Left ventricle myocardium inferior (tissue), 1 donor: ENCODE measurements at places on chromosomes 13 and 19.

- DNase-seq: no peak
Observed at GRCh38 chr13:114144606-114145244, 12.3 kb upstream of the RASA3 start.

DNA sequence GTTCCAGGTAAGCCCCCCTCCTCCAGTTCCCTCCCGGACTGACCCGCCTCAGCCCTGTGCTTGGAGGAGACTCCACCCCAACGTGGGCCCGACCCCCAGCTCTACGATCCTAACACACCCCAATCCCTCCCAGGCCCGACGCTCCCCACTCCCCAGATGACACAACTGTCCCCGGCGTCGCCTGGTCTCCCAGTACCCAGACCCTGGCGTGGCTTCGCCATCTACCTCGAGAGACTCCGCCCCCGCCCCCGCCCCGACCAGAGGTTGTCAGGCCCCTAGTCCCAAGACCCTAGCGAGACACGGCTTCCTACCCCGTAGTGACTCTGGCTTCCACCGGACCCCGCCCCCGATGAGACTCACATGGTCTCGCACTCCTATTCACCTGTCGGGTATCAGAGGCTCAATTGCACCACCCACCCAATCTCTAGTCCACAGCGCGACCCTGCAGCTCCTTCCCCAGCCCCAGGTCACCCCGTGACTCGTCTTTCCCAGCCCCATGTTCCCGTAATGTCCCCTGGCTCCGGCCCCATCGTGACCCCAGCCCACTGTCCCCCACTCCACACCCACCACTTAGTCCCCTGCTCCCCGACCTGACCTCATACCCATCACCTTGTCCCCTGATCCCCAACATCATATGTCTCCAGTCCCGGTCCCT is 2.9 kb downstream of the CD37 start:
- DNase-seq: no peak

- DNase-seq: no peak
Observed at GRCh38 chr13:23811366-23812062, 77.7 kb downstream of the MIPEP start.

- DNase-seq: no peak
Observed at GRCh38 chr13:113860665-113861432, 3.0 kb downstream of the GAS6 start.

GRCh38 chr13:107284173-107284572 is 716.2 kb upstream of the ARGLU1 start:
- DNase-seq: no peak

- DNase-seq: no peak
Observed at GRCh38 chr13:43061496-43062280, 38.3 kb downstream of the DNAJC15 start.

DNA sequence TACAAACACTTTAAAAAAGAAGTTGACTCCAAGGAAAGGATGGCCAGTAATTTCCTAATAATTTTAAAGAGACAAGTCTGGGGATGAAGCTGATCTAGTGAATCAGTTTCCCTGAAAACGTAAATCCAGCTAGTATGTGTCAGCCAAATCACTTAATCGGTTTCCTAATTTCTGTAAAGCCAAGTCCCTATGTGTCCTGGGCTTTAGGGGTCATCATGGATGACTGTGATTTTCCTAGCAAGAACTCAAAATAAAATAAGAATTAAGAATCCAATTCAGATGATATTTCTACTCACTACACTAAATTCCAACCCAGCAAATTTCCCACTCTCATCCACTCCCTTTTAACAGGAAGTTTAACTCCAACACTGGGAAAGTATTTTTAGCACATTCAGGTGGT is 35.9 kb downstream of the ELF1 start:
- no peak for DNase-seq

DNA sequence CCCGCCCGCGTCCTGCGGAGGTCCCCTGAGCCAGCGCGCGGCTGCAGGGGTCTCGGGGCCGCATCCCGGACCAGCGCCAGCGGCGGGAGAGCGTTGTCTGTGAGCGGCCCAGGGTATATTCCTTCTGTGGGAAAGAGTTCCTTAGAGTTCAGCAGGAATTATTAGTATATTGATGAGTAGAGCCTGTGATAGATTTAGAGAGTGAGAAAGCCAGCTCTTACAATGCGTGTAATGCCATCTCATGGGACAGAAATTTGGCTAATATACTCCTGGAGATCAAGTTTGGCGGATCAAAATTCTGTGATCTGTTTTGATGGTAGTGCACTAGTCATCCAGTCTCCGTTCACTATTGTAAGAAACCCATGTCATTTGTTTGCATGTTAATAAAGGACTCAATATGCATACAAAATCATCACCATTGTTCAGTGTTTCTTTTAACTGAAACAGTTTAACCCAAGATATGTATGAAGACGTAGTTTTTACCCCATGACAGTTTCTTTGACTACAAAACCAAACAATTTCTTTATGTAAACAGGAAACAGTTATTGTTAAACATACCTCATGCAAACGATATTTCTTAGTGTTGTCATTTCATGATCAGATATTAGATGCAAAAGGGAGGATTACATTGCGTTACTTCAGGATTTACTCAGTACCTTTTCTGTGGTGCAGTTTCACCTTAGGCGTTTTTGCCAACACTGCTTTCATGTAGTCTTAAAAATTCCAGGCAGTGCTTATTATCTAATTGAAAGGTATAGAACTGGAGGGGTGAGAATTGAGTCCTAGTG is 9.9 kb downstream of the TNFRSF19 start:
- DNase-seq: no peak

DNA sequence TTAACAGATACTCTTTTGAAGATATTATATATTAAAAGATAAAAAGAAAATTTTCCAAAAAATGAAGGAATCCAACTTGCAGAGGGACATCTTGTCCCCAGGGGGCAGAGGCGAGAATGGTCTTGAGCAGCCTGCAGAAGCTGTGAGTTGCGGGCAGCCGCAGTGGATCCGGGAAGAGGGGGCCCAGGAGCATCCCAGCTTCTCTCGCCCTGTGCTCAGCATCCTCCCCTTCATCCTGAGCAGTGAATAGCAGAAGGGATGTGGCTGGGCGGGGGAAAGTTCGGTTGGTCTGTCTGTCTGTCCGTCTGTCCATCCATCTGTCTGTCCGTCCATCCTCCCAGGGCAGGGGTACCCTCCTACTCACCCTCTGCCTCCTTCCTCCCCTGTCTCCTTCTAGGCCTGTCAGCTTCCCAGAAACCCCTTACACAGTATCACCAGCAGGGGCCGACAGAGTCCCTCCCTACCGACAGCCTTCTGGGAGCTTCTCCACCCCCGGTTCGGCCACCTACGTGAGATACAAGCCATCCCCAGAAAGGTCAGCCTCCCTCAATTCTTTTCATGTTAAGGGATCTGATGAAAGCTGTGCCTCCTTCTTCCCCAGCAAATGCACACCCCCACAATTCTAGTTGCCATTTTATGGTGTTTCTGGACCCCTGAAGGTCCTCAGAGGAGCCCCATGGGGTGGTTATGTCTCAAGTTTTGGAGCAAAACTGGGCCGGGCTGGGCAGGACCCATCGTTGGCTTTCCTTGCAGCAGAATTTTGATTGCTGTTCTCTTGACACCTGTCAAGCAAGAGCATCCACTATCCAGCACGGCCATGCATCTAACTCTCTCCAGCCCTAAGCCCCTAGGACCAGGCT is 81.6 kb downstream of the DPF1 start:
- peak; percentile 64 for DNase-seq

- peak; percentile 61 for DNase-seq
Observed at GRCh38 chr13:102277286-102277685, 124.6 kb downstream of the FGF14 start.

- DNase-seq: no peak
Observed at GRCh38 chr13:65656740-65657329, 1573.3 kb downstream of the PCDH9 start.

DNA sequence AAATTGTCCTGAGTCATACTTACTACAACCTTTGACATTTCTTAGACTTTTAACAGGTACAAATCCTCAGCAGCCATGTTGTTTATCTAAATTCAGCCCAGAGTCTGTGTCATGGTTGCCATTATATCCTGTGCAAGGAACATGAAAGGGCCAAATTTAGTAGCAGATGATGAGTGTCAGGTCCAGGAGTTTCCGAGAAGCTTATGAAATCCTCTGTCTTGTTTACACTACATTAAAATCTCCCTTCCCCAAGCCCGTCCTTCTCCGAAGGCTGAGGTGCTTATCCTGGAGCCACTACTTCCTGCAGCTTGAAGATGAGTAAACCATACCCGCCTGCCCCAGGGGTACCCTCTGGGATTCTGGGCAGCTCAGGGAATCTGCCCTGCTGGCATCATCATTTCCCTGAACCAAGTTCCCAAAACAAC is 102.6 kb upstream of the SERP2 start:
- no peak for DNase-seq

GRCh38 chr13:38417241-38417640 is 67.6 kb downstream of the UFM1 start:
- no peak for DNase-seq

DNA sequence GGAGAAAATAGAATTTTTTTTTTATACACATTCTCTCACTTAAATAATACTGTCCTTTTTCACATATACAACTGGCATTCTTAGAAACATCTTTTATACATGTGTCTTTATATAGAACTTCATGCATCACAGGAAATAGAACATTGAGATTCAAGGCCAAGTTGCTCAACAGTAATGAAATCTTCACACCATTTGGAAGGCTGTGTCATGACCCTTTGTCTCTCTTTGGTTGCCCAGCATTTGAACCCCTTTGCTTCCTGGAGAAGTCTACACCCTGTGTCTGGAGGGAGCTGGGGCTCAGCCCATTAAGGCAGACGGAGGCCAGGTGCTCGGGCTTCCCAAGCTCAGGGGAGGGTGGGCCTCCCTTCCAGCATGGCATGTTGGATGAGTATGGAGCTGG is 41.1 kb downstream of the B3GLCT start:
- no peak for DNase-seq

DNA sequence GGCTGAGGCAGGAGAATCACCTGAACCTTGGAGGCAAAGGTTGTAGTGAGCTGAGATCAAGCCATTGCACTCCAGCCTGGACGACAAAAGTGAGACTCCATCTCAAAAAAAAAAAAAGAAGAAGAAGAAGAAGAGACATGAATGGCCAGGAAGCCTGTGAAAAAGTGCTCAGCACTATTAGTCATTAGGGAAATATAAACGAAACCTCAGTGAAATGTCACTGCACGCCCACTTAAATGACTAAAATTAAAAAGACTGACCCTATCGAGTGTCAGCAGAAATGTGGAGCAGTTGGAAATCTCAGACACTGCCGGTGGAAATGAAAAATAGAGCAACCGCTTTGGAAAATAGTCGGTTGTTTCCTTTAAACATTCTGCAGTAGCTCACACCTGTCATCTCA is 5.5 kb upstream of the TYROBP start:
- DNase-seq: no peak
